ENCODE measurements at places on chromosomes 6 and 20. TPM values are rescaled to one million over a fixed set of nuclear protein-coding genes. Genes with fewer than 3 reads are reported as not detected.

- H3K4me3 ChIP-seq = no peak overlapping the region
- H3K27ac ChIP-seq = no peak overlapping the region
- DNase-seq = no peak
- H3K36me3 ChIP-seq = no peaks in the 10 kb centered on the region
Observed at GRCh38 chr6:158575550-158575949, 15.7 kb downstream of the TMEM181 start.

DNA sequence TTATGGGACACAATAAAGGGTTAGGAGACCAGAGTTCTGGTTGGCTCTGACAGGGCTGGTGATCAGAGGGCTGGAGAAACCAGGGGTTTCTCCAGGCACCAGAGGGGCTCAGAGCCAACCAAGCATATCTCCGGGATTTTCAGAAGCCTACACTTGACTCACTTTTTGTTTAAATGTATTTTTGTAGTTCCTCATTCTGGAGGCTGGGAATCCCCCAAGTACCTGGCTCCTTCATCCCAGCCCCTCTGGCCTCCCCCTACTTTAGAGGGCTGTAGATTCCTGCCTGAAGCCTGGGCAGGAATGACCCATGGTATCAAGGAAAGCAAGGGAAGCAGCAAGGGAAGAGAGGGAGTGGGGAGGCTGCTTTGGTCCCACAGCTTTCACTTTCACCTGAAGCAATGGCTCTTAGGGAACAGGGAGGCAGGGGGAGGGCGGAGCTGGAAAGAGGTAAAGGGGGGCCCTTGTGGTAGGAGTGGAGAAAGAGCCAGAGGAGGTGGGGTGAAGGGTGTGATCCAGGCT, 973 bp downstream of the CD40 start:
- H3K4me1 ChIP-seq = no peaks in the 10 kb centered on the region
- no peak for DNase-seq
- H3K27ac ChIP-seq = no peak overlapping the region
- no peak overlapping the region for H3K4me3 ChIP-seq
- no peaks in the 10 kb centered on the region for H3K36me3 ChIP-seq

MCHR2 gene
- not detected for total RNA-seq

DNA sequence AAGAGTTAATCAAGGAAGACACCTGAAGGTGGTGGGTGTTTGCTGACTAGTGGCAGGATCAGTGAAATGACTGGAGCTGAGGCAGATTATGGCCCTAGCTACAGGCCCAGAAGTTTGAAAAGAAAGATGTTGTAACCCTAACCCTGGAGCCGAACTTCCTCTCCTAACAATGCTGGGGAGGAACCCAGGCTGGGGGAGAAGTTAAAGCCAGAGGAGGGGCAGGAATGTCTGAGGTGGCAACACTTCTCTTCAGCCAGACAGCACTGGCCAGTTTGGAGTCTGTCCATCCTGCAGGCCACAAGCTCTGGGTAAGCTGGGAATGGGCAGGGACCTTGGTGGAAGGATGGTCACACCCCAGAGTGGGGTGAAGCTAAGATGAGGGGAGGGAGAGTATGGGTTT, at the start of gene LST1:
Gene LST1 (plus strand): TSS at position 270 of the 400 bp plus-strand sequence. CDS start 1,023 bp downstream, outside the sequence.
- no peak within 1 kb of the TSS for H3K4me3 ChIP-seq
- no peak for DNase-seq
- no peak within 1 kb of the TSS for H3K27ac ChIP-seq
- no peaks in the 10 kb centered on the region for H3K27me3 ChIP-seq

- H3K36me3 ChIP-seq = no peaks in the 10 kb centered on the region
- no peak overlapping the region for H3K4me3 ChIP-seq
- no peaks in the 10 kb centered on the region for H3K27me3 ChIP-seq
- no peaks in the 10 kb centered on the region for H3K4me1 ChIP-seq
- no peak overlapping the region for H3K27ac ChIP-seq
Observed at GRCh38 chr6:101281266-101281665, 112.2 kb upstream of the GRIK2 start.

GRCh38 chr20:9021216-9021615, 47.7 kb upstream of the PLCB4 start:
- no peak overlapping the region for H3K4me3 ChIP-seq
- no peaks in the 10 kb centered on the region for H3K36me3 ChIP-seq
- DNase-seq = no peak

DNA sequence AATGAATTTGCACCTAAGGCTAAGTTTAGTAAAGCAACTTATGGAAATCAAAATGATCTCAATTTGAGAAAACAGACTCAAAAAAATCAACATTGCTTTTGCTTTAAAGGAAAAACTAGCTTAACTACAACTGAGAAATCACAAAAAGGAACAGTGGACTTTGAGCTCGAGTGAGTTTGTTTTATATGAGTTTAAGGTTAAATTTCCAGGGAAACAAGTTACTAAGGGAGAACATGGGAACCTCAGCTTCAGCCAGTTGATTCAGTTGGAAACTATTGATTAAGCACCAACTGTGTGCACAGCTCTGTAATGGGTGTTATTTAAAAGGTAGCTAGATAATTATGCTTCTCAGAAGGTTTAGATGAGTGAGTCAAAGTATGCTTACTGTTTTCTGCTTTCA, 85.7 kb downstream of the TBC1D7 start:
- H3K4me1 ChIP-seq = peaks cover 2% of the 10 kb centered on the region
- H3K4me3 ChIP-seq = no peak overlapping the region
- no peaks in the 10 kb centered on the region for H3K27me3 ChIP-seq
- H3K27ac ChIP-seq = no peak overlapping the region
- DNase-seq = no peak

DNA sequence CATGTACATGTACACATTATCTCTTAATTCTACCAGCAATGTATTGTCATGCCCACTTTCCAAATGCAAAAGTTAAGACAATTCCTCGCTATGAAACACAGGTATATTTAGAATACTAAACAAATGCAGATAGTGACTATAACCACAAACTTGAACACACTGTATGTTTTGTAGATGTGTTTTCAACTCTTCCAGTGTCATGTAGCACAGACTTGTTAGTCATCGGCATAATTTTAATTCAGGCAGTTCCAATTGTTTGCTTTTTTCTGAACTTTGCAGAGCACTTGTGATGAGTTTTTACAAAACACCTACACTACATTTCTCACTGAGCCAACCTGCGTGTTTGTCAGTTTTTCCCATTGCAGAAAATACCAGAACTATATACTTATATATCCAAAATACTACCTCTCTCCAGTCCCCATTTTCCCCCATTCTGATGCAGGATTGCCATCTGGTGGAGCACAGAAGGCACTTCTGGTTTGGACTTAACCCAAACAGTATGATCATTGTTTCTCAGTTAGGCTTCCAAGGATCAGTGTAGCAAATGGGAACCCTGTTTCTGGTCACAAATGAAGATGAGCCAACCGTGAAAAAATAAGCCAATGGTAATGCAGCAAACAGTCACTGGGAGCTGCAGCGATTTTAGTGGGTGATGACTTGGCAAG, 143.4 kb downstream of the ADGRB3 start:
- DNase-seq = no peak
- no peaks in the 10 kb centered on the region for H3K27me3 ChIP-seq
- no peaks in the 10 kb centered on the region for H3K36me3 ChIP-seq
- no peak overlapping the region for H3K27ac ChIP-seq
- no peak overlapping the region for H3K4me3 ChIP-seq
- H3K4me1 ChIP-seq = no peaks in the 10 kb centered on the region

DNA sequence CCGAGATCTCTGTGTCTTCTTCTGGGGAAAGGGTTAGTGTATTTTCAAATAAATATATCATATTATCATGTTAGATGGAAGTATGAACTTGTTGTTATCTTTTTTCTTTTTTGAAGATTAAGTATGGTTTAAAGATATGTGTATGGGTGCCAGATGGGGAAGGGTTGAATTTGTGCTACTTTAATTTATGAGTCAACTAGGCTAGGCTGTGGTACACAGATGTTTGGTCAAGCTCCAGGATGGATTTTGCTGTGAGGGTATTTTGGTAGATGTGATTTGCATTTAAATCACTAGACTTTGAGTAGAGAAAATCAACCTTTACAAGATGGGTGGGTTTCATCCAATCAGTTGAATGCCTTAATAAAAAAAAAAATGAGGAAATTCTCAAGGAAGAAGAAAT, 886.6 kb upstream of the ADGRB3 start:
- H3K36me3 ChIP-seq = no peaks in the 10 kb centered on the region
- no peak overlapping the region for H3K27ac ChIP-seq
- H3K4me1 ChIP-seq = no peaks in the 10 kb centered on the region

WDR46 gene
- total RNA-seq = 40.6 TPM

ACSS1 gene
- 14.8 TPM for total RNA-seq
